ENCODE measurements at places on chromosomes 3 and 15.

DNA sequence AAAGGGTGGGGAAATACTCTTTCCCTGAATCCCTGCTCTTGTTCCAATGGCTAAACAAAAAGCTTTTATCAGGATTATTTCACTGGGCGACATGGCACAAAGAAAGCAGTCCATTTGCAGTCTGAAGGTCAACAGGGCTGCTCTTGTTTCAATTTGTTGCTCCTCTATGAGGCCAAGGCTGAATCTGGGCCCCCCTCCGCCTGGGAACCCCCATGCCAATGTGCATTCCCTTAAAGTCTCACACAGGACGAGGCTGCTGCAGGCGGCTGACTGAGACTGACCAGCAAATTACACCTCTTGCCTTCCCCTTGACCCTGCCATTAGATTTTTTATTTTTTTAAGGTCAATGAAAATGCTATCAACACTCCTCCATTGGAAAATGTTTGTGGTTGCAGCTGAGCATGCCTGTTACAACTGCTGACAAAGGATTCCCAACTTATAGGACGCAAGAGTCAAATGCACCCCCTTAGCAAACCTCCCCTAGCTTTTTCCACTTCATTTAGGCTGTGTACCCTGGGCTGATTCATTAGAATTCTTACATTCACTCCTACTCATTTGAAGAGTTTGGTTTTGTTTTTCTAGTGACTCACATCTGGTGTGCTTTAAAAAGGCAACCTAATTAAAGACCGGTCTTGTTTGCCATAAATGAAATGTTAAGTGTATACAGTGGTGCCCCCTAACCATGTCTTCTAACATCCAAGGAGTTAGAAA, 60.8 kb upstream of the ARHGEF3 start:
- peak; percentile 38 for DNase-seq

DNA sequence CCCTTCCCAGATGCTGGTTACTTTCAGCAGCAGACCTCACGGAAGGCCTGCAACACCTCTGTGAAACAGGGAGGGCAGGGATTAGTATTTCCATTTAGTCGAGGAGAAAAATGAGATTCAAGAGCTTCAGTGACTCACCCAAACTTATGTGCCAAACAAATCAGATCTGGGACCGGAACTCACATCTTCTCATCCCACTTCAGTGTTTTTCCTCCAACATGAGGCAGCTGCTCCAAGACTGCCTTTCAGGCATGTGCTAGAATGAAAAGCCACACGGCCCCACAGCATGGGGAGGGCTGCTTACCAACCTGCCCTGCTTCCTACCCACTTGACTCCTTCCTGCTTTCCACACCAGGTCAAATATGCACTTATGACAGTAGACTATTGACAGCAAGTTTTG, 129.4 kb upstream of the SLC24A5 start:
- no peak for DNase-seq

GRCh38 chr3:190339130-190339529, 16.9 kb upstream of the CLDN1 start:
- DNase-seq: peak; percentile 14

- DNase-seq: no peak
These were observed 96.7 kb upstream of the PPP2R3A start for GRCh38 chr3:135868801-135869200.

DNA sequence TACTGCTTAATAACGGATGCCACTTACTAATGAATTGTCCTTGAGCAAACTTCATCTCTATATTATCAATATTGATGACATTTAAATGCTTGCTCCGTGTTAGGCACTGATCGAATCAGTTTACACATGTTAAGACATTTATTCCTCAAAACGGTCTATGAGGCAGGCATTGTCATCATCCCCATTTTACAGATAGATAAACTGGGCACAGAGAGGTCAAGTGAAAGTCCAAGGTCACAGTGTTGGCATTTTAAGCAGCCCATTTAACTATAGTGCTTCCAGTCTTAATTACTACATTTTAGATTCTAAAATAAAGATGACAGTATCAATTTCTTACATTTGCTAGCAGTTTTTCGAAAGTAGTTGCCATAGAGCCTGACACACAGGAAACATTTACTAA, 966 bp upstream of the ABI3BP start:
- DNase-seq: no peak

DNA sequence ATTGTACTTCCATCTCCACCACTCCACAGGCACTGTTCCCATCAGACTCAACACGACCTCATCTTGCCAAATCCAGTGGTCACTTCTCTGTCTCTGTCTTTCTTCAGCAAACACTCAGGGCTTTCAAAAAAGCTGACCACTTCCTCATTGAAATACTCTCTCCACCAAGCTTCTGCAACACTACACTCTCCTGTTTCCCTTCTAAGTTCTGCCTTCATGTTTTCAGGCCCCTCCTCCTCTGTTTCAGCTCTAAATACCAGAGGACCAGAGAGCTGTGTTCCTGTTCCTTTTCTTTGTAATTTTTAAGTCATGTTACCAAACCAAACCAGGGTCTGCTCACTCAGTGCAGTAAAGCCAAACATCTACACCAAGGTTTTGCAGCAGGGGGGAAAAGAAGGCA, 33.8 kb upstream of the ACP3 start:
- DNase-seq: peak; percentile 82

DNA sequence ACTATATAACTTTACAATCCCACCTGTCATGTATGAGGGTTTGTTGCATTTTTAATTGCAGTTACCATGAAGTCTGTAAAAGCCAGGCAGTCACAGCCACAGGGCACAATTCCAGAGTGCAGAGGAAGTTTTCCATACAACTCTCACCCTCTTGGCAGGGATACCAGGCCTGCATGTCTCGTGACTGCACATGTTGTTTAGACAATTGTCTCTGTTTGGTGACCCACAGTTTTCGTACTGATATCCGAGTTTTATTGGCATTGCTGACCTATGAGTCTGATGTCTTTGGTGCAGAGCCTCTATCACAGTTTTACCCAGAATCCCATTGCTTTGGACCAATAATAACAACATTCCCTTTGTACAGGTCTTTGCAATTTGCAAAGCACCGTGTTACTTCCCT, 24.9 kb upstream of the MYZAP start:
- no peak for DNase-seq

- no peak for DNase-seq
These were observed 1117.8 kb downstream of the IGSF11 start for GRCh38 chr3:117916839-117917238.

DNA sequence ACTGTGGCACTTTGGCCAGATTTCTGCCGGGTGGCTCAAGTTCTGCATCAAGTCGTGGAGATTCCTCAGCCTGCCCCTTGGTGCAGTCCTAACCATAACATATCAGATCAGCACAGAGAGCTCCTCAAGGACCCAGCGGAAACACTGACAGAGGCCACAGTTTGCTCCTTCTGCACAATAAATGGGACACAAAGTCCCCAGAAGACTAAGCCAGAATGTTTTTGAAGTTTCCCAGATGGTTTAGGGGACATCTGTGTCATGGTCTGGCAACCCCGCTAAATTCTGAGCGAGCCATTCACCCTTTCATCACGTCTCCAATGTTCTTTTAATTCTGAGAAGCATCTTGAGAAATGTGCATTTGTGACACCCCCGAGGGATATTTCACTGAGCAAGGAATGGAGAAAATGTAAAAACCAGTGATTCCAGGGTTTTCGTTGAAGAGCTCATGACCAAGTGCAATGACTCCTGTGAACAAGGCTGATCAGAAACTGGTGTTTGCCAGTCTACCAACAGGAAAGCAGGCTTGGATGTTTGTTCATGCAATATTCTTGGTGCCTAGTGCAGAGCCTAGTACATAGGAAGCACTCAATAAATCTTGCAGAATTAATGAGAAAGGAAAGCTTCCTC, 64.8 kb upstream of the LMCD1 start:
- DNase-seq: no peak

DNA sequence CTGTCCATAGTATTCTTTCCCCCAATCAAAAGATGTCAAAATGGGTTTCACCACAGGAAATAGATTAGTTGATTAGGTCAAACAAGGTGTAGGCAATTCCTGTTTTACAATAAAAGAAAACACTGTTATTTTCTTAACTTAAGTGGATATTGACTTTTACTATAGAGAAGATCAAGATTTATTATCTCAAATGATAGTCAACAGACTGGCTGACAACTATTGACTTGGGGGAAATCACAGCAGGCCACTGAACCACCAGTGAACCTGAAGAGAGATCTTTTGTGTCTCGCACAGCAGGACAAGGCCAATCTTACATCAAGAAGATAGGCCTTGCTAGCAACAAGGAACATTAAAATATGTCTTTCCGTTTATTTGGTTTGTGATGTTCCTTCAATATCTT, 1187.6 kb downstream of the SI start:
- no peak for DNase-seq

GRCh38 chr3:150757768-150758167, 5.2 kb downstream of the SIAH2 start:
- DNase-seq: no peak

DNA sequence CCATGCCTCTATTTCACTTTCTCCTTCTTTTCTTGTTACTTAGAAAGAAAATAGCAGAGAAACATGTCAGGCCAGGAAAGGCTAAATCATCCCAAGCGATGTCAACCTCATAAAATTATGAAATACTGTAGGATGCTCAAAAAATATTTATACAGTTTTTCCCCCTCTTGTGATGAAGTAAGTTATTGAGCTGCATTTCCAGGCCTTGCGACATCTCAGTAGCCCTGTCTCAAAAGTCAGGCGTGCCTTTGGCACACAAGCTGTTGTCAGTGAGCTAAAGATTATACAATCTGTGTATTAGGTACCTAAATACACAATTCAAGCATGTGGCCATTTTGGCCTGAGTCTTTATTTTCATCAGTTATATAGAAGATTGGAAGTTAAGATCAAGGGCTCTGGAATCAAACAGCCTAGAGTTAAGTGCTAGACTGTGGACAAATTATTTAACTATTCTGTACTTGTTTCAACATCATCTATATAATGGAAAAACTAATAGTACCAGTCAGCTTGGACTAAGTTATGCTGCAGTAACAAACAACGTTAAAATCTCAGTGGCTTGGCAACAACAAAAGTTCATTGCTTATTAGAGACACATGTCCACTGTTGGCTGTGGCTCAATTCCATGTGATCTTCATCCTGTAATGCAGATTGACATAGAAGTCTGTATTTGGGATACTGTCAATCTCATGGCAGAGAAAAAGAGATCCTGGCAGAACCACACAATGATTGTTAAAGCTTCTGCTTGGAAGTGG, 406.4 kb upstream of the PROK2 start:
- DNase-seq: no peak

- DNase-seq: no peak
These were observed 35.9 kb upstream of the NSMCE3 start for GRCh38 chr15:29305556-29305955.

- no peak for DNase-seq
These were observed 93.0 kb upstream of the C3orf80 start for GRCh38 chr3:160132226-160132625.

- DNase-seq: peak; percentile 17
These were observed 81.6 kb downstream of the KLF15 start for GRCh38 chr3:126275620-126275904.

- peak; percentile 81 for DNase-seq
These were observed 14.2 kb upstream of the U2SURP start for GRCh38 chr3:142987080-142987700.

- DNase-seq: peak; percentile 70
These were observed 1.5 kb upstream of the RBM15B start for GRCh38 chr3:51389423-51390183.

DNA sequence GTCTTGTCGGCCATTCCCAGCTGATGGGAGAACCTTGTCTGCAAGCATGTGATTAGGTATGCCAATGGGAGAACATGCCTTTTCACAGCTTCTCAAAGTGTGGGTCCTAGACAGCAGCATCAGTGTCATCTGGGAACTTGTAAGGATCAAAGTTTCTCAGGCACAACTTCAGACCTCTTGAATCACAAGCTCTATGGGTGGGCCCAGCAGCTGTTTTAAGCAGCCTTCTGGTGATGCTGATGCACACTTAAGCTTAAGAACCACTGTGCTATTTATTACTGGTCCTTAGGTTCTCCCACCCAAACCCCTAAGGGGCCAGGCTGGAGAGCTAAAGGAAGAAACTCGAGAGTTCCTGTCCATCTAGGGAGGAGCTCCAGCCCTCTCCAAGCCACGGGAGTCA, 453.9 kb upstream of the PROK2 start:
- no peak for DNase-seq

- DNase-seq: no peak
These were observed 59.3 kb downstream of the NR1D2 start for GRCh38 chr3:24004171-24004938.

DNA sequence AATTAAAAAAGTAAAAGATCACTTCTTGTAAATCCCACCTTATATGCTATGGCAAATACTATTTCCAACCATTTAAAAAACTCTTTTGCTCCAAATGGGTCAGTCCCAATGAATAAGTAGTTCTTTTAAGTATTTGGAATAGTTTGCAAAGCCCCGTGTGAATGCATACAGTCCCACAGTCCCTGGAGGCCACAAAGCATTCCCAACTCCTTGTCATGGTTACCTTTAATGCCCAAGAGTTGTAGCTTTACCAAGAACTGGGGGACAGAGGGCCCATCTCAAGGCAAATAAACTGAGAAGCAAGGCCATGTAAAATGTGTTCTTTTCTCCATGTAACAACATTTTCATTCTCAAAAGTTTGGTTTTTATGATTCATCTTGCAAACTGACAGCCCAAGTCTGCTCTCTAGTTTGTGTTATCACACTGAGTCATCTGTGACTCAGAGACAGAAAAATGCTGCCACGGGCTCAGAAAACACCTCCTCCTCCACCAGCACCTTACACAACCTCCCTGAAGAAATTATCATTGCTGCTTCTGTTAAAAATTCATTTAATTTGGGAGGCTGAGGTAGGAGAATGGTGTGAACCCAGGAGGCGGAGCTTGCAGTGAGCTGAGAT, 336.2 kb downstream of the ERC2 start:
- DNase-seq: peak; percentile 75

GRCh38 chr15:31467361-31467760, 140.7 kb downstream of the KLF13 start:
- no peak for DNase-seq

- DNase-seq: no peak
These were observed 20.6 kb upstream of the SENP7 start for GRCh38 chr3:101533603-101533968.

- DNase-seq: no peak
These were observed 93.4 kb downstream of the KCNMB2 start for GRCh38 chr3:178629430-178630178.

GRCh38 chr3:169172535-169172934, 491.0 kb downstream of the MECOM start:
- DNase-seq: no peak

Measured in suppressor macrophage (primary cell).